Activated CD8-positive, alpha-beta T cell treated with anti-CD3 and anti-CD28 coated beads, Interleukin-2, amount 10 ng/mL, durations not matched to agents 7 days and 5 days (primary cell): ENCODE measurements at places on chromosomes 1 and 21. TPM values are rescaled to one million over a fixed set of nuclear protein-coding genes. Genes with fewer than 3 reads are reported as not detected.

Gene CHD5
- 0.23 TPM for total RNA-seq

Gene HUNK
- 0.24 TPM for total RNA-seq

Gene SOX13
- 0.37 TPM for total RNA-seq

Gene GNG12
- total RNA-seq: not detected

Gene TMPRSS15
- total RNA-seq: not detected

- no peaks in the 10 kb centered on the region for H3K4me1 ChIP-seq
- no peak overlapping the region for H3K27ac ChIP-seq
- no peak overlapping the region for H3K4me3 ChIP-seq
- no peaks in the 10 kb centered on the region for H3K36me3 ChIP-seq
- no peak for DNase-seq
These were observed 4.8 kb upstream of the FCRLA start for GRCh38 chr1:161702250-161702649.

DNA sequence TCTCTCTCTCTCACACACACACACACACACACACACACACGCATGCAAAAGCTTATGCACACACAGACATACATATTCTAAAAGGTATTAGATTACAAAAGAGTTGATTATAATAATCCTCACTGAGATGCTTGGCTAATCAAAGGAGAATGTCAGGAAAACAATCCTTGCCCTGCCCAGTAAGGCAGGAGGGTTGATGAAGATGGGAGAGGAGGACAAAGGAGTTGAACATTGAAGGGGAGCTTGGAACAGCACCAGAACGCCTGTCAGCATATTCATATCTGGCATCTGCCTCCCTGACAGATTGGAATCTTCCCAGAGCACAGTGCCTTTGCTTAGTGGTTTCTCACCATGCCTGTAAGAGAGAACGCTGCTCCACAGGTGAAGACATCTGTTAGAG is 68.6 kb upstream of the PALMD start:
- no peak for DNase-seq
- H3K27me3 ChIP-seq: peaks cover 4% of the 10 kb centered on the region
- no peak overlapping the region for H3K27ac ChIP-seq
- no peak overlapping the region for H3K4me3 ChIP-seq

GRCh38 chr1:212554401-212554800 is 54.2 kb upstream of the ATF3 start:
- H3K27ac ChIP-seq: no peak overlapping the region
- H3K36me3 ChIP-seq: peaks cover 9% of the 10 kb centered on the region
- peaks cover 46% of the 10 kb centered on the region for H3K27me3 ChIP-seq
- DNase-seq: no peak

DNA sequence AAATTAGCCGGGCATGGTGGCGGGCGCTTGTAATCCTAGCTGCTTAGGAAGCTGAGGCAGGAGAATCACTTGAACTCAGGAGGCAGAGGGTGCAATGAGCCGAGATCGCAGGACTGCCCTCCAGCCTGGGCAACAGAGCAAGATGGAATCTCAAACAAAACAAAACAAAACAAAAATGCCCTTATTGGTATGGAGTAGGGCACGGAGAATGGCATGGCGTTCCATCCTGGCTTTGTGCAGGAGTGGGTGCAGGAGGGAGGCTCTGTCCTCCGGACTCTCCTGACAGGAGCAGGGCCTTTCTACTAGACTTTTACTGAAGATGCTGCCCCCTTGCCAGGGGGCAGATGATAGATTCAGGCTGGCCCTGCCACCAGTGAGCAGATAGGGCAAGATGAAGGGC is 1.0 kb downstream of the TMEM61 start:
- DNase-seq: no peak
- no peaks in the 10 kb centered on the region for H3K36me3 ChIP-seq
- no peaks in the 10 kb centered on the region for H3K4me1 ChIP-seq
- peaks cover 44% of the 10 kb centered on the region for H3K27me3 ChIP-seq

DNA sequence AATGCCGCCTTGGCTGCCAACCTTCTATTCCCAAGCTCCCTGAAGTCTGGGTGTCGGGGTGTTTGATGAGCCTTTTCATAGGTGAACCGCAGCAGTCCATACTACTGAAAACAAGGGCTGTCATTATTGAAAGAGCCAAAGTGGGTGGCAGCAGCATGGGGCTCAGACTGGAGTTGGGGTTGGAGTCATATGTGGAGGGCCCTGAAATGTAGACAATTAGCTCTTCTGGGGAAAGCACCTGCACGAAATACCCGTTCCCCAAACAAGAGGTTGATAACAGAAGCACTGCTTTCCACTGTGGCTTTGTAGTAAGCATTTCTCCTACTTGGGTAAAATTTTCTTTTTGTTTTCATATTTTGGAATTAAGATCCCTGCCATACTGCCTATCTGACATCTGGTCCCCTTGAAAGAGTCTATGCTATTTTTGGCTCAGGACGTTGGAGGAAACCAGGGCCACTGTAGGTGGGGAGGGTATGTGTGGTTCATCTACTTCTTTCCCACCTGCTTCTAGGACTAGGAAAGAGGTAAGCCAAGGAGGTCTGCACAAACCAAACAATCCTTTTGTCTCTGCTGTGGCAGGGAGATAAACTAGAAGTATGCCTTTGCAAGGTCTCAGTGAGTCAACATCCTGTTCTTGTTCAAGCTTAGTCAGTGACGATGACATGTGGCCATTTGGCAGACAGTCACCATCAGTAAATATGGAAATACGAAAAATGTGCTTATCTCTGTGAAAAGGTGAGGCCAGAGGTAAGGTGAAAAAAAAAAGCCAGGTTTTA is 197.0 kb upstream of the UBE2U start:
- H3K27ac ChIP-seq: no peak overlapping the region
- DNase-seq: peak; percentile 21
- peaks cover 10% of the 10 kb centered on the region for H3K4me1 ChIP-seq
- no peak overlapping the region for H3K4me3 ChIP-seq
- H3K36me3 ChIP-seq: no peaks in the 10 kb centered on the region

DNA sequence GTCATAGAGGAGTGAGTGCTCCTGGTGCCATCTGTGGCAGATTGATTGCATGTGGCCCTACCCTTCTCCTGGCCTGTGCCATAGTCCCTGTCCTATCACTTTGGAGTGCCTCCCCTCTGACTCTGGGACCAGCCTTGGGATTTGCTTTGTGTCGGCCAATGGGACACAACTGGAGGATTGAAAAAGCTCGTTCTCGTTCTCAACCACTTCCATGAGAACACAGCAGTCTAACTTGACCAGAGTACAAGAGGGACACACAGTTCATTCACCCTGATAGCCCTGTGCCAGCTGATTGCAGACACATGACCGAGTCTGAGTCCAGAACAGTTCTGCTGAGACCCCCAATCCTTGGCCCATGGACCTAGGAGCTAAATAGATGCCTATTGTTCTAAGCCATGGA is 47.8 kb downstream of the C1orf198 start:
- peaks cover 13% of the 10 kb centered on the region for H3K27me3 ChIP-seq
- H3K27ac ChIP-seq: no peak overlapping the region
- no peaks in the 10 kb centered on the region for H3K36me3 ChIP-seq
- H3K4me1 ChIP-seq: no peaks in the 10 kb centered on the region
- no peak for DNase-seq

GRCh38 chr21:23475281-23476219 is 2131.7 kb downstream of the MRPL39 start:
- H3K4me3 ChIP-seq: no peak overlapping the region
- H3K27ac ChIP-seq: no peak overlapping the region
- no peaks in the 10 kb centered on the region for H3K36me3 ChIP-seq
- no peaks in the 10 kb centered on the region for H3K27me3 ChIP-seq

GRCh38 chr1:174743654-174744561 is 255.8 kb upstream of the CACYBP start:
- H3K4me3 ChIP-seq: no peak overlapping the region
- H3K27ac ChIP-seq: no peak overlapping the region
- H3K4me1 ChIP-seq: no peaks in the 10 kb centered on the region
- no peaks in the 10 kb centered on the region for H3K27me3 ChIP-seq
- no peak for DNase-seq

GRCh38 chr21:30354308-30355005 is 6.1 kb upstream of the KRTAP23-1 start:
- H3K4me1 ChIP-seq: no peaks in the 10 kb centered on the region
- H3K4me3 ChIP-seq: no peak overlapping the region
- H3K27me3 ChIP-seq: no peaks in the 10 kb centered on the region
- no peaks in the 10 kb centered on the region for H3K36me3 ChIP-seq
- DNase-seq: no peak

DNA sequence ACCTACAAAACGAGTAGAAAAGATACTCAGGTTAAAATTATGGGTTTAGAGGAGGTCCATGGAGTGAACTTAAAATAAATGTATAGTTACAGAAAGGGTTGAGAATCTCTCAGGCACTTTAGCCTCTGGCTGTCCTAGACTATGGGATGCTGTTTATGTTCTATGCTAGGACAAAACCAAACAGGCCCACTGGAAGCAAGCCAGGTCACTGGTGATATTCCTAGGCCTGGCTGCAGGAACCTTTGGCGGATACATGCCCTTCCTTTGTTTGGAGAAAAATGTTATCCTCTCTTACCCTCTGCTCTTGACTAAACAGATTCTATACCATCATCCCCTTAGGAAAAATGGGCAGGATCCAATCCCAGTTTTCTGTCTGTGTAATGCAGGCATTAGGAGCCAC is 90.7 kb upstream of the DUSP10 start:
- peaks cover 88% of the 10 kb centered on the region for H3K4me1 ChIP-seq
- peaks cover 13% of the 10 kb centered on the region for H3K36me3 ChIP-seq
- H3K27ac ChIP-seq: no peak overlapping the region
- DNase-seq: no peak
- no peak overlapping the region for H3K4me3 ChIP-seq

DNA sequence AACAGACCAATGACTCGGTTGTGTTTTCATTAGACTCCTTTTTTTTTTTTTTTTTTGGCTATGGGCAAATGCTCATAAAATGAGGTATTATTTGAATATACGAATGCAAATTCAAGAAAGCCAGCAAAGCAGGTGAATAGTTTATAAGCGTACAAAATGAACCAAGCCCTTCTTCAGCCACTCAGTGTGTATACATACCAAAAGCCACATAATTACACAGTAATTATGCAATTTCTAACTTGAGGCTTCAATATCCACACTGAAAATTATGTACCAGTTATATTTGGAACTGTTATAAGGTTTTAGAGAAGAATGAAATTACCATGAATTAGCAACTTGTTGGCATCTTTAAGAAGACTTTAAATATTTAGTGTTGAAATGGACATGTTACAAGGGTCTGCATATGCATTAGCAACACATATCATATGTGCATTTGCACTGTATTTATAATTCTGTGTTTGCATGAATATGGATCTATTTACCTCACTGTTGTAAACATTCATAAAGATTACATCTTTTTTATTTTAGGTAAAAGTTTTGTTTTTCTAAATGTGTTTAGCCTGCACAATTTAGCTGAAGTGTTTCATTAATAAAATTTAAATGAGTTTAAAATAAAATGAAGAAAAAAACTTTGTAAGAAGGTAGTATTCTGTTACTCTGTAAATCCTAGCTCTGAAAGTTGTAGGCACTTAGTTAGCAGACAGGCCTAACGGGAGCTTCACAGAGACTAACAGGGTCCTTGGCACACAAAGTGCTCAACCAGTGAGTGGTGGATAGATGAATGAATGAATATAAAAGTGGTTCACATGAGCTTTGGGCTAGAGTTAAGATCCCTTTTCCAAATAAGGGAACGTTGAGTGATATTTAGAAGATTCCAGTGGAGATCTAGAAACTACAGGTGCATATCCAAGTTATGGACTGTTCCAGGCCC is 241.0 kb upstream of the NFIA start:
- no peaks in the 10 kb centered on the region for H3K4me1 ChIP-seq
- H3K27ac ChIP-seq: no peak overlapping the region
- H3K36me3 ChIP-seq: no peaks in the 10 kb centered on the region
- peaks cover 3% of the 10 kb centered on the region for H3K27me3 ChIP-seq

- H3K27ac ChIP-seq: no peak overlapping the region
- H3K4me1 ChIP-seq: no peaks in the 10 kb centered on the region
- peaks cover 5% of the 10 kb centered on the region for H3K27me3 ChIP-seq
- no peak for DNase-seq
- H3K4me3 ChIP-seq: no peak overlapping the region
- H3K36me3 ChIP-seq: no peaks in the 10 kb centered on the region
These were observed 99.1 kb upstream of the CTTNBP2NL start for GRCh38 chr1:112296908-112297307.
